ENCODE measurements at places on chromosomes 4 and X.
A peak's percentile ranks its signal among the peaks of the same experiment; 100 is the strongest.

DNA sequence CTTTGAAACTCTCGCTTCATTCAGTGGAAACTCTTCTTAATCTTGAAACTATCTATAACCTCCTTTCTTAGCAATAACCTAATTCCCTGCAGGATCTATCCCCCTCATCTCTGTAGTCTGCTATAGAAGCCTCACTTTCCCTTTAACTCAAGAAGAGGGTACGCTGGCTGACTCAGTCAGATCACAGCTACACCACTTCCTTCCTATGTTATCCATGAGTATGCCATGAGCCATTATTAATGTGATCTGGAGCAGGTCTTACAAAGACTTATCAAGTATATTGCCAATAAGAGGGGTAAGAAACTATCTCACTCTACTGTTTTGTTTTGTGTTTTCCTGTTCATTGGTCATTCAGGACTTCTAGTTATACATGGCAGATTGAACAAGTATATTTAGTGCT lies 165.3 kb downstream of the PJA1 start:
- DNase-seq: no peak

- no peak for DNase-seq
Measured at GRCh38 chr4:112170451-112170993, 25.3 kb downstream of the FAM241A start.

DNA sequence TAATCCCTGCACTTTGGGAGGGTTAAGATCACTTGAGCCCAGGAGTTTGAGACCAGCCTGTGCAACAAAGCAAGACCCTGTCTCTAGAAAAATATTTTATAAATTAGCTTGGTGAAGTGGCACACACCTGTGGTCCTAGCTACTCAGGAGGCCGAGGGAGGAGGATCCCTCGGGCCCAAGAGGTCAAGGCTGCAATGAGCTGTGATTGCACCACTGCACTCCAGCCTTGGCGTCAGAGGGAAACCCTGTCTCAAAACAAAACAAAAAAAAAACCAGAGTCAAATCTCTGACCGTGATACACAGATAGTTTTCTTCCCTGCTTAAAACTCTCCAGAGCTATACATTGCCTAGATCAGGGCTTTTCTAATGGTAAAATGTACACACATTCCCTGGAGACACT lies 53.5 kb downstream of the CHST7 start:
- DNase-seq: no peak

- DNase-seq: no peak
Measured at GRCh38 chr4:110137829-110138228, 60.6 kb downstream of the ELOVL6 start.

- DNase-seq: no peak
Measured at GRCh38 chr4:164512124-164512523, 241.8 kb upstream of the SMIM31 start.

DNA sequence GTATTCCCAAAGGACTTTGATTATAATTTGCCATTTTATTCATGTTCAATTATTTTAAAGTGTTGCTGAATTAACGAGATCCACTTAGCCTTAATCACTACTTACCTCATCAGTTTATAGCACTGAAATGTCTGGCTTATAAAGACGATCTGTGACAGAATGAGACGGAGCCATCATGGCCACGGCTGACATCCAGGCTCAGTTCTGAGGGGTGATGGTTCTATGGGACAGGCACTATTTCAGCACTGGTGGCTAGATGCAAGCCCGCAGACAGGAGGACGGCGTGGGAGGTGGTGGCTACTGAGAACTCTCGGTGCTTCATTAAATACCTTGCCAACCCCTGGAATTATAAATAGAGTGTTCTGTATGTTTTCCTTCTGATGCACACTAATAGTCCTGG lies 1084.2 kb upstream of the TENM3 start:
- DNase-seq: no peak

DNA sequence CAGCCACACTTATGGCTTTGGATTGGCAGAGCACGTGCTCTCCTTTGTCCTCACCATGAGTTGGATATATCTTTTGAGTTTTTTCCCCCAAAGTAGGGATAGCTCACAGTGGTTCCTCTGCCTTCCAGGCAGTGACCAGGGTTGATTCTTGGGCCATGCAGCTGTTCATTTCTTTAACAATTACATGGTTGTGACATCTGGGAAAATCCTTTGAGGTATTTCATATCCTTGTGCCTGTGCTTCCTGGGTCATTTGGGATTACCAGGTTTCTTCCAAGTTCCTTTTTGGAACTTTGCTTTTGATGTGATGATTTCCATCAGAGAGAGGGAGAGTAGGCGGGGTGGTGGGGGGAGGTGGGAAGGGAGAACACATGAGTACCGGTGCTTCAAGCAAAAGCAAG lies 15.6 kb downstream of the BCORL1 start:
- DNase-seq: no peak

DNA sequence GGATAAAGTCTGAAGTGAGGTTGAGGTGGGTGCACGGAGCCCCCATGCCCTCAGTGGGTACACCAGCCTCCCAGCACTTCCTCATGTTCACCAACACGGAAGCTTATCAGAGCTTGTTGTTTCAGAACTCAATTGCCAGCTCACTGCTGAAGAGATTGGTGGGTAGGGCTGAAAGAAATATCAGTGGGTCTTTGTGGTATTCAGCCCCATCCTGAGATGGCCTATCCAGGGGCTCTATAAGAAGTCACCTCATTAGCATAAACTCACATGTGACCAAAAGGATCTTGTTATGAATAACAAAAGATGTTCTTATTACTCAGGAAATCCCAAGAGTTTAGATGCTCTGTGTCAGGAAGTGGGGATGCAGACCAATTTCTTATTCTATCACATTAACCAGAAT lies 177.3 kb downstream of the ARHGAP10 start:
- no peak for DNase-seq

DNA sequence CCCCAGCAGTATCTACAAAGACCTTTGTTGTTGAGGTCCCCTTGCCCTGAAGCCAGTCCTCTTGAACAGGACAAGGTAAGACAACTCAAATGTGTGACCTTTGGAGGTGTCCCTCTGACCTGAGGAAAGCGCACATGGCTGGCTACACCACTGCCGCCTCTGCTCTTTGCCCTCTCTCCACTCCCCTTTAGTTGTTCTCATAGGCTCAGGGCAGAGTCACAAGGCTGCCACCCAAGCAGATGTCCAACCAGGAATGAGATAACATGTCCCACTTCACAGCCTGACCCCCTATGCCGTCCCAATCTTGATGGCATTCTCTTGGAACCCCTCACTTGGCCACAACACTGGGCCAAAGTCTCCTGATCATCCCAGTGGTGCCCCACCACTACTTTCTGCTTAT lies 46.3 kb downstream of the APLN start:
- DNase-seq: no peak

DNA sequence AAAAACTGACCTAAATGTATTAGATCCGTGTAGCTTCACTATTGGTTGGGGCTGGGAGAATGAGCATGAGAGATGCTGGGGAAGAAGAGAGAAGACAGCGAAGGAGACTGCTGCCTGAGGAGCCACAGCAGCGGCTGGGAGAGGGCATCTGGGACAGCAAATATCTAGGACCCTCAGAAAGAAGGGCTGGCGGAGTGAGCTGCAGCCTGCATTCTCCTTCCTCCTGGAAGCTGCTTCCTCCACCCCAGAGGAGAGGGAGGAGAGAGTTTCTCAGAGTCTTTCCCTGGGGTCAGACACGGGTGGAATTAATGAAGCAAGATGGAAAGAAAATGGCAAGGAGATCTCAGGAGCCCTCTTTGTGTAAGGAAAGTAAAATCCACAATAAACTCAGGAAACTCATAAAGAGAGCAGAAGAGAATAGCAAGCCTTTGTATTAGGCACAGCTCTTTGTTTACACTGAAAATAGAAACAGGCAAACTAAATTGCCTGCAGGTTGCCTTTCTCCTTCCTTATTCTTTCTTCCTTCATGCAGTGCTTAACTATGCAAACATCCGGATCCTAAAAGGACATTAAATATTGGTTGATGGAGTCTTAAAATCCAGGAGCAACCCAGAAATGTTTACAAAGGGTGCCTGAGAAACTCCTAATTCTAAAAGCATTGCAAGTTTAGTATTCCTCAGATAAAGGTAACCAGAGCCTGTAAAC lies 130.3 kb upstream of the GALNT7 start:
- no peak for DNase-seq

- DNase-seq: no peak
Measured at GRCh38 chr4:3687538-3687937, 78.6 kb upstream of the ADRA2C start.

- DNase-seq: no peak
Measured at GRCh38 chr4:90580326-90580725, 453.1 kb downstream of the CCSER1 start.

- no peak for DNase-seq
Measured at GRCh38 chr4:16779028-16779675, 119.3 kb downstream of the LDB2 start.

- no peak for DNase-seq
Measured at GRCh38 chrX:43615660-43616059, 40.4 kb upstream of the MAOA start.

DNA sequence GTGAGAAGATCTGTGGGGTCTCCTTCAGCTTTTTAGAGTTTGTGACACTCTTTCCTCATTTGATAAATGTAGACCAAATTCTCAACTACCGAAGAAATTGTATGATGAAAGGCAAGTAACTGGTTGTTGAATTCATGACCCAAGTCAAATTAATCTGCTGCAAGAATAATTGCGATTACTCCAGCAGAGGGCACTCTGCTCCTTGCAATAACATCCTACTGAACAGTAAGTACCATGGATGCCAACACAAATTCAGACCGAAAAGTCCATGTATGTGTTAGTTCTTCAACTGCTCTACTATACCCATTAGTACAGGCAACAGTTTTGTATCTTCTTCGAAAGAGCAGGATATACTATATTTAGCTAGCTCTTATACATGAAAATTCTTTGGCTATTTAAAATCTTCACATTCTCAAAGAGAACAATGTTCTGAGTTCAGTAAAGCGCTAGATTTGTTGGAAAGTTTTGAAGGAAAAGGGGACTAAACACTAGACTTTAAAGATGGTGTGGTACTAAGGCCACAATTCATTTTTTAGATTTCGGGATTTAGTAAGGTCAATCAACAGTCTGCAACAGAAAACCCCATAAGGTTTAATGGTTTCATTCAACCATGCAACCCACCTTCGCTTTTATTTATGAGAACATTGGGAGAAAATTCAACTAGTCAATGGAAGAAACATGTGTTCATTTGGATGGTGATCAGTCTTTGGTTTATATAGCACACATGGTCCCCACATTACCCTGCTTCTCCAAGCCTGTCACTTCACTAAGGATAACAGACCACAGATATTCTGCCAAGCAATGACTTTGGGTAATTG lies 105.4 kb upstream of the TBC1D9 start:
- DNase-seq: peak; percentile 59

- DNase-seq: no peak
Measured at GRCh38 chrX:53294024-53294648, 12.8 kb upstream of the IQSEC2 start.

GRCh38 chr4:53764761-53765490 lies 173.6 kb upstream of the LNX1 start:
- no peak for DNase-seq

GRCh38 chrX:34300871-34301270 lies 168.8 kb upstream of the FAM47A start:
- peak; percentile 0 for DNase-seq

GRCh38 chr4:26226629-26227376 lies 94.0 kb upstream of the RBPJ start:
- no peak for DNase-seq

DNA sequence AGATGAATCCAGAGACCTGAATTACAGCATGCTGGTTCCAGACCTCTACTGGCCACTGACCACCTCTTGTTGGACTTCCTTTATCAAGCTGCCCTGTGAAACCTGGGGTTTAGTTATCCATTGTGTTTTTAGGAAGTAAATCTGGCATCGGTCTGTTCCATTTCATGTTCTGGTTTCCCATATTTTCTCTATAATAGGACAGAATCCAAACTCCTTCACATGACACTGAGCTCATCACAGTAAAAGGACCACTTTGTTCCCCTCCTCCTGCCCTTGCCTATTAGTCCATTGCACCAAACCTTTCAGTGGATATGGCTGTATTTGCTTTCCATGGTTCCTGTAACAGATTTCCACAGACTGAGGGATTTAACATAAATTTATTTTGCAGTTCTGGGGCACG lies 4.0 kb downstream of the MFAP3L start:
- no peak for DNase-seq

GRCh38 chr4:153023692-153024394 lies 87.7 kb downstream of the FHDC1 start:
- no peak for DNase-seq

- DNase-seq: no peak
Measured at GRCh38 chrX:16484338-16484737, 165.6 kb upstream of the S100G start.

DNA sequence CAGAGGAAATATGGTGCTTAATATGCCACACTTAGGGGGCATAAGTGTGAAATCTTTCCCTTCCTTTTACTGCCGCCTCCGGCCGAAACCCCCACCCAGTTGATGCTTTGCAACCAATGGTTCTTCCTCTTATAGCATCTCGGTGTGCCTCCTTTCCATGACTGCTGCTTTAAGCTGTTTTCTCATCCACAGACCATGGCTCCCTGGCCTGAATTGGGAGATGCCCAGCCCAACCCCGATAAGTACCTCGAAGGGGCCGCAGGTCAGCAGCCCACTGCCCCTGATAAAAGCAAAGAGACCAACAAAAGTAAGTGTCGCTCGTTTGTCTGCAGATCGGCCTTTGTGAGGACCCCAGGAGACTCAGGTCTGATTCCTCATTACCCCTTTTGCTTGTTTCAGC lies 6.7 kb downstream of the SLC34A2 start:
- DNase-seq: no peak

- DNase-seq: no peak
Measured at GRCh38 chr4:106607558-106607957, 239.0 kb upstream of the GIMD1 start.

DNA sequence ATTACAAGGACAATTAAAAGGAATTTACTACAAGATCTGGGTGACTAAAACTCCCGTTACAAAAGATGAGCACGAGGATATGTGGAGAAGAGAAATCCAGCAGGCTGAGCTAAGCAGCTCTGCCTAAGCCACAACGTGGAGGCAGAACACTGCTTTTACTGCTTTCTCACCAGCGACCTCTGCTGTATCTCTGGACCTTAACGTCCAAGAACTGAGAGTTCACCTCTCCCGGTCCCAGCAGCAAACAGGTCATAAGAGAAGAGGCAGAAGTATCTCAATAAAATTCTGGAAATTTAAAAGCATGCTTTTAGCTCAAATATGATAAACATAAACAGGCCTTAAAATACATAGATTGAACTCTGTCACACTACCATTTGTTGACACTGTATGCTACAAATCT lies 81.0 kb downstream of the ADGRA3 start:
- no peak for DNase-seq

GRCh38 chrX:30948626-30949025 lies 59.6 kb upstream of the TAB3 start:
- no peak for DNase-seq

GRCh38 chr4:99759988-99760387 lies 56.6 kb upstream of the DAPP1 start:
- no peak for DNase-seq

Data from GM12864 (cell line).